Stimulated activated CD8-positive, alpha-beta memory T cell treated with anti-CD3 and anti-CD28 coated beads, Interleukin-4, amount 100 ng/mL, for 1 hour (primary cell): ENCODE measurements at places on chromosomes 4 and X.

DNA sequence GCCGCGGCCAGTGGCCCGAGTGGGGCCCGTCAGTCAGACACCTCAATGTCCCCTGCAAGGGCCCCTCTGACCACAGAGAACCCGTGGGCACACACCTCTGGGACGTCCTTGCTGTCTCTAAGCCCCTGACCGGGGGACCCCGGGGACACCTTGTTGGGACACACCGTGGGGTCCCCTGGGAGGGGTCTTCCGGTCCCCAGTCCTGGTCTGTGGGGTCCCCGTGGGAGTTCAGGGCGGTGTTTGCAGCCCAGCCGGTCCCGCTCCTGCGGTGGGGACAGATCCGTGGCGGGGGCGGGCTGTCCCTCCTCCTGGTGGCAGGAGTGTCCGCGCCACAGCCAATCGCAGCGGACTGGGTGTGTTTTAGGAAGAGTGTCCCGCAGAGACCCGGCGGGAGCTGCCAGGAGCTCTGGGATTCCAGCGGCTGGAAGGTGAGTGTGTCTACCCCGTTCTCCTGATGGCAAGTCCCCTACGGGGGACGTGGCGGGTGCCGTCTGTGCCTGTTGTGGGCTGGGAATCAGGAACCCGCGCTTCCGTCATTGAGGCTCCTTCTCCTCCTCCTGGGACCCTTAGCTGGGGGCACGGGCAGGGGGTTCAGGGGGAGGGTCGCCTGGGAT is 5.1 kb upstream of the PLCXD1 start:
- DNase-seq = no peak

DNA sequence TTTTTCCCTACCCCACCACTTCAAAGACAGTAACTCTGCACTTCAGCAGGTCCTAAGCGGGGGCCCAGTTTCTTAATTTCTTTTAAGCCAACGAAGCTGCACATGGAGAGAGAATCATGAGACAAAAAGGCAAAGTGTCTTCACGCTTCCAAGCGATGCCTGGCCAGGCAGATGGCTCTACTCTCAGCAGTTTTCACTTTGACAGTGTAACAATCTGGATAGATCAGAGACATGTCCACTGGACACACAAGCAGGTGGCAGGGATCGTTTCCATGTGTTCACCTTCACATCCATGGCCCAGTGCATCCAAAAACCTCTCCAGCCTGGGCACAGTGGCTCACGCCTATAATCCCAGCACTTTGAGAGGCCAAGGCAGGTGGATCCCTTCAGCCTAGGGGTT is 27.8 kb downstream of the PPP2R2C start:
- no peak for DNase-seq

- no peak for DNase-seq
Observed at GRCh38 chr4:13193662-13194061, 290.5 kb downstream of the RAB28 start.

DNA sequence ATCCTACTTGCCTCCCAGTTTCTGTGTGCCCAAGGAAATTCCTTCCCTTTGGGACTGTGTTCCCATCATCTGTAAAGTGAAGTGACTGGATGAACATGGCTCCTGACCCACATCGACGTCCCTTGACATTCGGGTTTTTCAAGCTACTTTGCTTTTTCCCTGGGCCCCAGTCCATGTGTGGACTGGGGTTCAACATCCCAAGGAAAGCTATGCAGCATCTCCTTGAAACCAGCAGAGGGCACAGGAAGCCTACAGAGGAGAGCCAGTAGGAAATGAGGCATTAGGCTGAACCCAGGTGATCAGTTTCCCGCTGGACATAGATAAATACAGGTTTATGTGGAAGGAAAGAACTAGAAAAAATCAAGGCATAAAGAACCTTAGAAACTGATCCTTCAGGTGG is 145.1 kb upstream of the ARHGEF9 start:
- no peak for DNase-seq

DNA sequence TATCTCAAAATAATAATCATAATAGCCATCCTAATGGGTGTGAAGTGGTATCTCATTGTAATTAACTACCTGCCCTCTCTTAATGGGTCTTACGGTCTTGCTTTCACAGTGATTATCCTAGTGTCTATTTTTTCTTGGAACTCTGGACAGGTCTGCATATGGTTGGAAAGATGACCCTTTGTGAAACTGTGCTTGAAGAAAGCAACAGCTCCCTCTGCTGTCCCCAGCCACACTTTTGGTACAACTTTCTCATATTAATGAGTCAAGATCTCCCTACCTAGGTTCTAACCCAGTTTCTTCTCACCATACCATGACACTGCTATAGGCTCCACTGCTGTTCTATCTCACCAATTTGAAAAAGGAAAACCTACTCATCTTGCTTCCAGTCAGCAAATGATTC is 2.4 kb downstream of the TFDP3 start:
- no peak for DNase-seq

DNA sequence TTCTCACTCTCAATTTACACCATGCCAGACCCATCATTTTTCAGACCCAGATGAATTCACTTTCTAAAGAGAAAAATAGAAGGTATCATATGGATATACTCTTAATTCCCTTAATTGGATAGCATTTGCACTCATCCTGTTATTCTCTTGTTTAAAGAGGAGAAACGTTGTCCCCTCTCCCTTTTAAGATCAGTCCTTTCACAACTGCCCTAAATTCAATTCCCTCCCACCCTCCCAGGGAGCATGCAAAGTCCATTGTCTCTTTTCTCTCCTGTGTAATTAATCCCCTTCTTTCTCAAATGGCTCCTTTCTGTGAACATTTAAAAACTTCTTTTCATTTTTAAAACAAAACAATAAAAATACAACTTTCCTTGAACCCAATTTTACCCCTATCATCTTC is 124.7 kb upstream of the TLL1 start:
- DNase-seq = no peak

- DNase-seq = no peak
Observed at GRCh38 chr4:103099691-103100392, at the start of gene BDH2. BDH2 (minus strand) TSS chr4:103099834; CDS start chr4:103096254, 3,580 bp downstream.

- DNase-seq = no peak
Observed at GRCh38 chr4:17785858-17786257, 4.4 kb upstream of the FAM184B start.

DNA sequence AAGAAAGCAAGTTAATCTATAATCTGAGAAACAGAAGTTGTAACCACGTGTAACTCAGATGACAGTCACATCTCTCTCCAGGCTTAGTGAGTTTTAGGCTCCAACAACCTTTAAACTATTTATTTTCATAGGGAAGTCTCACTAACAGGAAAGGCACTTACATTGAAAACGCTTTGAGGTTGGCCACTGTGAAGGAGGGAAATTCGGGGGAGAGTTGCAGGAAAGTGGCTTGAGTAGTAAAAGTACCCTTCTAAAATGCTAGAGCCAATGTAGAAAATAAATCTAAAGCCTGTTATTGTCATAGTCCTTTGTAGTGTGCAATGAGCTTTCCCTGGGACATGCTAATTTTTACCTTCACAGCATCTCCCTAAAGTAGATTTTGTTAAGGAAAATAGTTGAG is 995 bp upstream of the NFXL1 start:
- no peak for DNase-seq

GRCh38 chrX:118115953-118116712 is 477 bp downstream of the KLHL13 start:
- DNase-seq = no peak

- DNase-seq = no peak
Observed at GRCh38 chr4:82988323-82988832, 22.2 kb downstream of the LIN54 start.

- no peak for DNase-seq
Observed at GRCh38 chrX:39855748-39856129, 242.0 kb downstream of the BCOR start.

DNA sequence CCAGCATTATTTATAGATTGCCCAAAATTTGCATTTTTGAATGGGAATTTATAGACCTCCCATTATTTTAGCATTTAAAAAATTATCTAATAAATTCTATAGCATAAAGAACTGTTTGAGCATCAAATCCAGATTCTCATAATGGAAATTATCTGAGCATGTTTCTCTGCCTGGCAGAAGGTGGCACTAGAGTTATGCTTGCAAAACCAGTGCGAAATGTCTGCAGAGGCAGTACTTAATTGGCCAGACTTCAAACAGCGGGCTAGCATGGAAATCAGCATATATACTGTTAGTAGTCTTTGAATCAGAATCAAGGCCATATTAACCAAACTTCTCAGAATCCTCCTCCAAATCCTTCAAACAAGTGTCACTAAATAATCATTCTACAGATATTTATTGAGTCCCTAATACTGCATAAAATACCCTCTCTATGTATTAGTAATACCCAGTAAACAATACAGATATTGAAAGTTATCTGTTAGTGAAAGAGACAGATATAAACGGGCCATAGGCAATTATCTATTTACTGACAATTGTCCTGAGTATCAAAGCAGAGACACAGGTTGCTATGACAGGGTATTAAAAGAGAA is 78.7 kb upstream of the DCLK2 start:
- no peak for DNase-seq

DNA sequence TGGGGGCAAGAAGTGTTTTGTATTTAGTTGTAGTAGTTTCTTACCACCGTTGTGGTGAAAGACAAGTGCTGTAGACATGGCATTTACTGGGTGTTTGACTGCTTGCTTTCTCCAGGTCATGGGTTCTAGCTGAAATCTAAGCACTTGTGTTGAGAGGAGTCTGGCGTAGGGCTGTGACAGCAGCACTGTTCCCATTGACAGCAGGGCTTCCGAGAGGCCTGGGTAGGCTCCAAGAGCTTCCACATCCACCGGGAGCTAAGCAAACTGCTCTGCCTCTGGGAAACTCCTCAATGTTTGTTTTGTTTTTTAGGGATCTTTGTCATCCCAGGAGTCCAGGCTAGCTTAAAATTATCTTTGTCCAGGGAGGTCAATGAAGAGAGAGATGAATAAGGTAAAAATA is 44.3 kb downstream of the BMPR1B start:
- DNase-seq = no peak

DNA sequence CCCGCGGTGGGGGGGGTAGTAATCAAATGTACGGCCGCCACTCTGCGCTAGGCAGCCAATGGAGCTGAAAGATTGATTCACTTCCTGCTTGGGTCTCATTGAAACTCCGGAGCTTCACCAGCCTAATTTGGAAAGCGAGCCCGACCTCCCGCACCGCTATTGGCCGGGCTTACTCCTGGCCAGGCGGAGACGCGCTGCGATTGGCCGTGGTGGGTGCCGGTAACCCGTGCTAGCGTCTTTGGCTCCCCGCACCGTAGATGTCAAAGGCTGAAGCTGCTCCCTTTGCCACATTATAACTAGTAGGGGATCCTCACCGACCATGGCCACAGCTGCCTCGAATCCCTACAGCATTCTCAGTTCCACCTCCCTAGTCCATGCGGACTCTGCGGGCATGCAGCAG is at the start of gene POU3F4:
POU3F4 (plus strand) TSS at position 285 of the 400 bp plus-strand sequence; CDS start at position 320, 35 bp downstream.
- no peak for DNase-seq
